ENCODE measurements at places on chromosomes 2 and 18. TPM values are rescaled to one million over a fixed set of nuclear protein-coding genes. Genes with fewer than 3 reads are reported as not detected.

GDF7 gene
- not detected for total RNA-seq

GRP gene
- not detected for total RNA-seq

PXDN gene
- not detected for total RNA-seq

DNA sequence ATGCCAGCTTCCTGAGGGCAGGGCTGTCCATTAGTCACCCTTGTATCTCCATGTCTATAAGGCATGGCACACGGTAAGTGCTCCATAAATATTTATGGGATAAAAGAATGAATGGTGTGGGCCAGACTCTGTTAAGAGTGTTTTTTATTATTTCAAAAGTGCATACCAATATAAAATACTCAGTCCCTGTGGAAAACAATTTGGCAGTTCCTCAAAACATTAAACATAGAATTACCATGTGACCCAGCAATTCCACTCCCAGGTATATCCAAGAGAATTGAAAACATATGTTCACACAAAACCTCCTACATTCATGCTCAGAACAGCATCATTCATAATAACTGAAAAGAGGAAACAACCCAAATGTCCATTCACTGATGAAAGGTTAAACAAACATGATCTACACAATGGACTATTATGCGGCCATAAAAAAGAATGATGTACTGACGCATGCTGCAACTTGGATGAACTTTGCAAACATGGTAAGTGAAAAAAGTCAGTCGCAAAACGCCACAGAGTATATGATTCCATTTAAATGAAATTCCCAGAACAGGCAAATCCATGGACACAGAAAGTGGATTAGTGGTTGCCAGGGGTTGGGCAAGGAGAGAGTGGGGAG lies 69.1 kb upstream of the TCF7L1 start:
- no peaks in the 10 kb centered on the region for H3K27me3 ChIP-seq
- no peak overlapping the region for H3K4me3 ChIP-seq
- DNase-seq, result no peak
- no peak overlapping the region for H3K27ac ChIP-seq
- no peaks in the 10 kb centered on the region for H3K36me3 ChIP-seq

DNA sequence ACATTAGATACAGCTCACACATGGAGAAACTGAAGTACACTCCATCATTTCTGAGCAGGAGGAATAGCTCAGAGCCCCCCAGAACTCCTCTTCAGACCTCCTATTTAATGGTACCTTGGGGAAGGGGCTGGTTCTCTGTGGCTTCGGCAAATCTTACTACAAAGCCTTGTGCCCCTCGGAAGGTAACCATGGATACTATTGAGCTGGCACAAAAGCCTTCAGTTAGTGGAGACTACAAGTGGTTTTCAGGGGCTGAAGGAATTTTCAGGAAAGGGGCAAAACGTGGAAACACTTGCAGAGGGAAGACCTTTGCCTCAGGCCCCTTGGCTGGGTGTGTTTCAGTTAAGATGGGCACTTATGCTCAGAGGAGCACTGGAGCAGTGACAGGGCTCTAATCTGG lies 1.1 kb upstream of the FAM237A start:
- H3K27ac ChIP-seq, result no peak overlapping the region
- no peak overlapping the region for H3K4me3 ChIP-seq
- no peaks in the 10 kb centered on the region for H3K36me3 ChIP-seq
- H3K27me3 ChIP-seq, result no peaks in the 10 kb centered on the region
- H3K4me1 ChIP-seq, result no peaks in the 10 kb centered on the region

DNA sequence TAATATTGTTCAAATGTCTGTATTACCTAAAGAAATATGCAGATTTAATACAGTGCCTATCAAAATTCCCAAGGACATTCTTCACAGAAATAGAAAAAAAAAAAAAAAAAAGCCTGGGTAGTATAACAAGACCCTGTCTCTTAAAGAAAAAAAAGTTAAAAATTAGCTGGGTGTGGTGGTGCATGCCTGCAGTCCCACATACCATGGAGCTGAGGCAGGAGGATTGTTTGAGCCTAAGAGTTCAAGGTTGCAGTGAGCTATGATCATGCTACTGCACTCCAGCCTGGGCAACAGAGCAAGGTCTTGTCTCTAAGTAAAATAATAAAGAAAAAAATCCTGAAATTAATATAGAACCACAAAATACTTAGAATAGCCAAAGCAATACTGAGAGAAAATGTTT lies 51.9 kb downstream of the SLC16A14 start:
- no peak for DNase-seq

DNA sequence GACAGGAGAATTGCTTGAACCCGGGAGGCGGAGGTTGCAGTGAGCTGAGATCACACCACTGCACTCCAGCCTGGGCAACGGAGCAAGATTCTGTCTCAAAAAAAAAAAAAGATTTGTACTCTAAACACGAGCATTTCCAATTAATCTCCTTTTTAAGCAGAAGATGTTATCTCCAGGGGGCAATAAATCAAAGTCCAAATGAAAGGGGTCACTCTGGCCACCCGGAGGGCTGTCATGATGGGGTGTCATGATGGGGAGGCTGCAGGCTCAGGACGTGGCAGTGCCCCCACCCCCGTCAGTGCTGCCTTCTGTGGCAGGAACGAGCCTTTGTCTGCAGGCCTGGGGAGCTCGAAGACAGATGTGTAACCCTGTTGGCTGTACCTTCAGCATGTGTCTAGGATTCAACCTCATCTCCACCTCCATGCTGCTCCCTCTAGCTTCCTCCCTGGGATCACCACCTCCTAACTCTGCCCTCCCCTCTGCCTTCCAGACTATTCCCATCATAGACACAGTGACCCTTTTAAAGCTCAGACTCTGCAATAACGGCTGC lies 76.9 kb upstream of the YWHAQ start:
- DNase-seq, result no peak
- no peaks in the 10 kb centered on the region for H3K36me3 ChIP-seq
- no peaks in the 10 kb centered on the region for H3K4me1 ChIP-seq
- peaks cover 12% of the 10 kb centered on the region for H3K27me3 ChIP-seq
- H3K27ac ChIP-seq, result no peak overlapping the region

DNA sequence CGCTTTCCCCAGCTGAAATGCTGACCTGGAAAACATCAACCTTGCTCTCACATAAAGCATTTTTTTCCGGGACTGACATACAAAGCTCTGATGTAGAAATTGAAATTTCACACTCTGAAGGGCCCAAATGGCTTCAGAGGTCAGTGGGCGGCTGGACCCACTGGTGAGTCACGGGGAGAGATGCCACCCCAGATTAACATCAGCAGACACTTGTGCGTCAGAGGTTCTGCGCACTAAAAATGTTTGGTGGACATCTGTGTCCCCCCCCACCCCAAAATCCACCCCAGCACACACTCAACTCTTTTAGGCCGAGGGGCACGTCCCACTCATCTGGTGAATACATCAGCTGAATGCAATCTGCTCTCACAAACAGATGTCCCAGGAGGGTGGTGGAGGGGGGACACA lies 208.9 kb downstream of the ASB1 start:
- no peaks in the 10 kb centered on the region for H3K4me1 ChIP-seq
- no peak overlapping the region for H3K4me3 ChIP-seq
- peaks cover 74% of the 10 kb centered on the region for H3K27me3 ChIP-seq
- no peaks in the 10 kb centered on the region for H3K36me3 ChIP-seq
- no peak for DNase-seq

DNA sequence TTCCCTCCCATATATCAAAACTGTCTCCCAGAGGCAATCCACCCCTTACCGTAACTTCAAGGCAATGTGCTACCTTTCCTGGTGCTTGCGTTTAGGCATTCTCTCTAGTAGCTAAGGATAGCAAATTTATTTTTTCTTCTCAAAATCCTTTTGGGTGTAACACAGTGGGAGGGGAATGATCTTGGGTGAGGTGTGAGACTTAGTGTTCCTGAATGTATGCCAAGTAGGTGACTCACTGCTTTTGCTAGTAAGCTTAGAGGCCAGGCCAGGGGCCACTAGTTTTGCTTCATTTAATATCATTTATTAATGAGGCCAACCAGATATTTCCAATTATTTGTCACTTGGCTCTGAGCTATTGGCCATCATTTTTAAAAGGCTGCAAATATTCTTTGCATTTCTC lies 135.5 kb downstream of the NAPG start:
- peak; percentile 47 for DNase-seq
- no peaks in the 10 kb centered on the region for H3K27me3 ChIP-seq
- peak overlapping the region; percentile 86 for H3K27ac ChIP-seq
- peak overlapping the region; percentile 6 for H3K4me3 ChIP-seq
- peaks cover 7% of the 10 kb centered on the region for H3K36me3 ChIP-seq
- H3K4me1 ChIP-seq, result peaks cover 26% of the 10 kb centered on the region

GRCh38 chr2:179253226-179253625 lies 11.4 kb downstream of the SESTD1 start:
- H3K27ac ChIP-seq, result peak overlapping the region; percentile 32
- peaks cover 14% of the 10 kb centered on the region for H3K36me3 ChIP-seq
- no peaks in the 10 kb centered on the region for H3K27me3 ChIP-seq

GRCh38 chr2:238370094-238370822 lies 49.9 kb downstream of the TRAF3IP1 start:
- H3K36me3 ChIP-seq, result peaks cover 4% of the 10 kb centered on the region
- H3K4me1 ChIP-seq, result peaks cover 13% of the 10 kb centered on the region
- H3K4me3 ChIP-seq, result no peak overlapping the region
- H3K27me3 ChIP-seq, result no peaks in the 10 kb centered on the region
- no peak for DNase-seq

DNA sequence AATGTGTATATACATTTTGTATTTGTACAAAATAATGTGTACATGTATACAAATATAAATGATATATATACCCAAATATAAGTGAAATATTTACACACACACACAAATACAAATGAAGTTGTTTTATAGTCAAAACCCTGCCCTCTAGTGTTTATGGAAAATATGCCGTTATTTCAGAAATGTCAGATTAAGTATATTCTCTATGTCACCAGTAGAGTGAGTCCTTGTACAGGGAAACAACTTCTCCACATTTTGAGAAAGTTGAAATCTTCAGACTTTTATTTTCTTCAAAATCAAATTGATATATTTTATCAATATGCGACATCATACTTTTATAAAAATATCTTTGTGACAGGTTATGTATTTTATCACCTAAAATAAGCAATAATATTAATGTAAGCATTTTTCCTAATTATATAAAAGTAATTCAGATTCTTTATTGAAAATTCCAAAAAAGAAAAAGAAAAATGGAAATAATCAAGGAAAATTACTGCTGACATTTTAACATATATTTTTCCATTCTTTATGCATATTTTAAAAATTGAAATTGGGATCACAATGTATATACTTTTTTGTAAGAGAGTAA lies 22.4 kb downstream of the ARL6IP6 start:
- peaks cover 4% of the 10 kb centered on the region for H3K36me3 ChIP-seq
- no peaks in the 10 kb centered on the region for H3K4me1 ChIP-seq
- no peak overlapping the region for H3K4me3 ChIP-seq
- no peaks in the 10 kb centered on the region for H3K27me3 ChIP-seq

DNA sequence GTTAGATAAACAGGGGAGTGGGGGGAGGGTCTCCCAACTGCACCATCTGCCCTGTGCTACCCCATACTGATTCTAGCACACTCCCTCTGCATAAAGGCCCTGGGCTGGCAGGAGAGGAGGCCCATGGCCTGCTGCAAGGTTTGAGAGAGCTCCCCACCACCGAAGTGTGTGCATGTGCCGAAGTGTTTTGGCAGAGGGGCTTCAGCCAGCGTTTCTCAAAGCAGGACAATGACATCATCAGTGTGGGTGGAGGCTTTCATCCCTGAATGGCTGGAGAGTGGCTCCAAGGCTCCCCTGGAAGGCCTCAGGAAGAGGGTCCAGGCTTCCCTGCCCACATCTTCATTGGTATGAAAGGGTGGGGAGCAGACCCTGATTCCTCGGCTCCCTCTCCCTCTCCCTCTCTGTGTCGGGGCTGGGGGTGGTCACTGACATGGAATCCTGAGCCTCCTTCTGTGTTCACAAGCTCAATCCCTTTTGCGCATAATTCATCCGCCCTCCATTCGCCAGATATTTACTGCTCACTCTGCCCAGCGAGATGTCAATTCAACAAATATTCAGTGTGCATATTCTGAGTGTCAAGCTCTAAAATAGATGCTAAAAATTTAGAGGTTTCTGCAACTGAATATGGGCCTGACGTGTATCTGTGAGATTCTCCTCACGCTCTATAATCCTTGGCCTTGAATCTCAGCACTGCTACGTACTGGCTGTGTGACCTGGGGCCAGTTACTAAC lies 122.1 kb downstream of the CELF4 start:
- no peak overlapping the region for H3K27ac ChIP-seq
- no peaks in the 10 kb centered on the region for H3K36me3 ChIP-seq
- DNase-seq, result no peak

DNA sequence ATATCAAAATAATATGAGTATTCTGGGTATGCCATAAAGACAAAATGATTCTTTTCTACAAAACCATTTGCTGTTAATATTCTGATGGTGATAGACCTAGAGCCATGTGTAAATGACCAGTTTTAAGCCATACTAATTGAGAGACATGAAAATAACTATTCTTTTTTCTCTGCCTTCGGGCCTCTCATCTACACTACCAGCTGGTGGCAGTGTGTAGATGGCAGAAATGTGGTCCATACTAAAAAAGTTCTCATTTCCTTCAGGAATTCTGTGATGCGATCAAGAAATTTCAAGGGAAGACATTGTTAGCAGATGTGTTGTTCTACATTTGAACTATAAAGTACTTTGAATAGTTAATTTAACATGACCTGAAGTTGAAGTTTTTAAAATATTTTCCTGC lies 485.2 kb downstream of the TRIB2 start:
- H3K4me3 ChIP-seq, result no peak overlapping the region
- no peaks in the 10 kb centered on the region for H3K36me3 ChIP-seq
- H3K4me1 ChIP-seq, result no peaks in the 10 kb centered on the region
- H3K27ac ChIP-seq, result no peak overlapping the region
- DNase-seq, result peak; percentile 6

DNA sequence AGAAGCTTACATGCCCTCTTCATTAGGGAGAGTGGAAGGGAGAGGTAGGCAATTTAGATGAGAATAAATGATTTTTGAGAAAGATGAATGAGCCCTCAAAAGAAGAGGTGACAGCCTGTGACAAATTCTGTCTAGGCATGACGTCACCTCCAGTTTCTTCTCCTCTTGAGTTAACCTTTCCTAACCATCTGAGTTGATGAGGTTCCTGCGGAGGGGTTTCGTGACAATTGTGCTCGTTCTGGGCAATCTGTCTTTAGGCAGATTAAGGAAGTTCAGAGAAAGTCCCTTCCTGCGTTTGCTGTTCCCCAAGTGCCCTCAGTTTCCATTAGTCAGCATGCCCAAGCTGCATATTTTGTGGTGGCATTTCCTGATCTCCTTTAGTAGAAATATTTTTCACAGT lies 640.2 kb upstream of the SYT4 start:
- H3K27me3 ChIP-seq, result no peaks in the 10 kb centered on the region
- H3K4me1 ChIP-seq, result peaks cover 15% of the 10 kb centered on the region
- H3K36me3 ChIP-seq, result no peaks in the 10 kb centered on the region
- no peak for DNase-seq

DNA sequence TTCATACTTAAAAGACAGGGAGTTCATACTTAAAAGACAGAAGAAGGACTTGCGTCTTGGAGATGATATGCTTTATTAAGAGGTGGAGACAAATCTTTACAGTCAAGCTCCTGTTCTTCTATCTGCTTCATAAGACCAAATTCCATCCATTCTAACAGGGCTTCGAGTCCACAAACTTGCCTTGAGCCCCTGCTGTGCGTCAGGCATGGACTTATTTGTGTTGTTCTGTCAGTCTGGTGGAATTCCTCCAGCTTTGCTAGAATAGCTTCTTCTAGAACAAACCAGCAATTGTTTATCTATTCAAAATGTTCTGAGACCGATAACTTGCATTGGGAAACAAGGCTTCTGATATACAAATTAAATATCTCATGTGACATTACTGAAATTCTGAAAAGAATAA lies 73.9 kb upstream of the SOX11 start:
- no peaks in the 10 kb centered on the region for H3K27me3 ChIP-seq
- no peaks in the 10 kb centered on the region for H3K4me1 ChIP-seq
- H3K27ac ChIP-seq, result no peak overlapping the region
- no peak for DNase-seq

All from Calu3 (cell line).